Osteocyte (in vitro differentiated cells): ENCODE measurements at places on chromosomes 6 and 20.

- DNase-seq = no peak
These were observed 224.3 kb upstream of the TSHZ2 start for GRCh38 chr20:52747845-52748284.

DNA sequence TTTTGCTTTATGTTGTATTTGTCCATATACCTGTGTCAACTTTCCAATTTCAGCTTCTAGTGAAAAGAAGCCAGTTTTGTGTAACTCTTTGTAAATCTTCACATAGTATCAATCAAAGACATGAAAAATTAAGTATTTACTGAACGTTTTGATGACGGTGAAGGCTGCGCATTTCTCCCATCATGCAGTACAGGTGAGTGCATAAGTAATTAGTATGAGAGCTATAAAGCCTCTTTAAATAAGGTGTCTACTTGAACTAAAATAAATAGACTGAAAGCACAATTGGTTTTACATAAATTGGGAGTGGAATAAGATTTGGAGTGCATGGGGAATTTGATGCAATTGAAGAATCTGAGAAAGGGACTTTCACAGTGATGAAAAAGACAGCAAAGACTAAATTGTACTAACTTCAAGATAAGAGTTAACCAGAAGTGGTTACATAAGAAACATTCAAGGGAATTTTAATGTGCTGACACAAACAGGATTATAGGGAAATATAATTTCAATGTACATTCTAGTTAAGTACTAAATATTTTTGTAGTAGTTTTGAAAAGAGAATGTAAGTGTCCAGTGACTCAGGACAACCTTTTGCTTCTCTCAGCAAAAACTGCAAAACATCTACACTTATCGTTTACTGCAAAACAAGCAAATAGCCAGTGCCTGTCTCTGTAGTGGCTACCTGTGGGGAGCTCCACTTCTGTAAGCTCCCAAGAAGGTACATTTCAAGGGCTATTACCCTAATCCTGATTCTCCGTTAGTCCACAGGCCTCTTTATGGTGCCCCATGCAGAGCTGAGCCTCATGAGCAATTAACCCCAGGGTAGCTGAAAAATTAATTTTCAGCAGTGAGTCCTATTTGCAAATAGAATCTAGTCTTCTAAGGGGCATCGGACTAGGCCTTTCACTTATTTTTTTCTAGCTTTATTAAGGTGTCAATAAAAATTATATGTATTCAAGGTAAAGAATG, 13.0 kb downstream of the TENT5A start:
- no peak for DNase-seq

DNA sequence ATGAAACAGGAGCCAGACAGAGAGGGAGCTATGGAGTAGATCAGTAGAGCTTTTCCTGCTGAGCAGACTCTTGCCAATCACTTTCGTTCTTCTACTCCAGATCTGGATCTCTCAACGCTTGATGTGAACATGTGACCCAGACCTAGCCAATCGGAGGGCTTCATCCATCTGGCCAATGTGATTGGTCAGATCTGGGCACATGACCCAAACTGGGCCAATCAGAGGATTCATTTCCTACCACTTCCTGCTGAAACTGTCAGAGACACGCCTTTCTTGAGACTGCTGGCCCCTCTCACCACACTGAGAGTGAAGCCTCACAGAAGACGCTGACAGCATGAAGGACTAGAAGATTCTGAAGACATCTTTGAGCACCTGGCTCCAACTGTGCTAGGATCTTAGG, 44.2 kb upstream of the ZMYND8 start:
- no peak for DNase-seq

DNA sequence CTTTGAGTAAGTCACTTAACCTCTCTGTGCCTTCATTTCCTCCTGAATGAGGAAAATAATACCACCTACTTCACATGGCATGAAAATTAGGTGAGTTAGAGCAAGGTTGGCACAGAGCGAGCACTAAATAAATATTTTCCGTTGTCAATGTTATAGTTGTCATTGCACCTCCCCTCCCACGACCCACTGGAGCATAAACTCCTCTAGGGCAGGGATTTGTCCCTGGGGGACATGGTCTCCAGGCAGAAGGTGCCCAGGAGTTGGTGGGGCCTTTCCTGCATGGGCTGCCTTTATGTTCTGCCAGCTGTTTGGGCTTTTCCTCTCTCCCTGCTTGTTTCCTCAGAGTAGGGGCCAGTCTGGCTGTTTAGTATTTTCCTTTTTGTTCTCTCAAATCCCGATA, 1.3 kb upstream of the ANGPT4 start:
- DNase-seq = no peak

DNA sequence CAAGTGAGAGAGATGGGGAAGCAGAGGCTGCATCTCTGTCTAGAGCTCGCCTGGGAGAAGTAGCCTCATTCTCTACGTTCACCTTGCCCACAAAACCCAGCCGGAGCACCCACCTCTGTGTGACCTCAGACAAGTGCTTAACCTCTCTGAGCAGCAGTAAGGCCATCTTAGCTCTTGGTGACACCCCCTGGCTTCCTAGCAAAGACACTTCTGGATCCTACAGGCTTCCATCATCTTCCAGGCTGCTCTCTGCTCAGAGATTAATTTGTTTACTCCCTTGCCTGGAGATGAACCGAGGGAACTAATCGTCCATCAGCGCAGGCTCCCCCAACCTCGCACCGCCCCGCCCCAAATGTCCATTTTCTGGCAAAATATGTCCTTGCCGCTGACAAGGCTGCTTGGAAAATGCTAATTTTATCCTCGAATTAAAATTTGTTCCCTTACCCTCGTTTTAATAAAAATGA, 24.0 kb upstream of the CTNNBL1 start:
- DNase-seq = no peak

DNA sequence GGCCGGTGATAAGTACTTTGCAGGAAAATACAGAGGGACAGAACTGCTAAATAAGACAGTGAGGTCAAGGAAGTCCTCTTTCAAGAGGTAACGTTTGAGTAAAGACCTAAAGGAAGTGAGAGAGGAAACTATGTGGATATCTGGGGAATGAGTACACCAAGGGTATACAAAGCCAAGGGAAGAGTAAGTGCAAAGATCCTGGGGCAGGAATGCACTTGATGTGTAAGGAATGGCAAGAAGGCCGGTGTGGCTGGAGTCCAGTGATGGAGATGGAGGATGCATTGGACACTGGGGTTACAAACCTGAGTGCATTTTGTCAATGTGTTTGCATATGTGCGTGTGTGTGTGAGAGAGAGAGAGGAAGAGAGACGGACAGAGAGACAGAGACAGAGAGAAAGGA, 32.1 kb upstream of the TGM2 start:
- DNase-seq = no peak

GRCh38 chr6:33661106-33661838, 40.1 kb downstream of the ITPR3 start:
- DNase-seq = no peak

GRCh38 chr20:60135276-60135675, 177.1 kb downstream of the CDH26 start:
- no peak for DNase-seq

DNA sequence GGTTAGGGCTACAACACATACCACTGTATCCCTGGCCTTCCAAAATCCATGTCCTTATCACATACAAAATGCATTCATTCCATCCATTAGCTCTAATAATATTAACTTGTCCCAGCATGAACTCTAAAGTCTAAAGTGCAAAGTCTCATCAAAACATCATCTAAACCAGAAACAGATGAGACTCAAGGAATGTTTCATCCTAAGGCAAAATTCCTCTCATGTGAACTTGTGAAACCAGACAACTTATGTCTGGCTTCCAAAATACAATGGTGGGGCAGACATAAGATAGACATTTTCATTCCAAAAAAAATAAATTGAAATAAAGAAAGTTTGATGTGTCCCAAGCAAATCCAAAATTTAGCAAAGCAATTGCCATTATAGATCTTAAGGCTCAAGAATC, 257.4 kb downstream of the HTR1B start:
- no peak for DNase-seq

DNA sequence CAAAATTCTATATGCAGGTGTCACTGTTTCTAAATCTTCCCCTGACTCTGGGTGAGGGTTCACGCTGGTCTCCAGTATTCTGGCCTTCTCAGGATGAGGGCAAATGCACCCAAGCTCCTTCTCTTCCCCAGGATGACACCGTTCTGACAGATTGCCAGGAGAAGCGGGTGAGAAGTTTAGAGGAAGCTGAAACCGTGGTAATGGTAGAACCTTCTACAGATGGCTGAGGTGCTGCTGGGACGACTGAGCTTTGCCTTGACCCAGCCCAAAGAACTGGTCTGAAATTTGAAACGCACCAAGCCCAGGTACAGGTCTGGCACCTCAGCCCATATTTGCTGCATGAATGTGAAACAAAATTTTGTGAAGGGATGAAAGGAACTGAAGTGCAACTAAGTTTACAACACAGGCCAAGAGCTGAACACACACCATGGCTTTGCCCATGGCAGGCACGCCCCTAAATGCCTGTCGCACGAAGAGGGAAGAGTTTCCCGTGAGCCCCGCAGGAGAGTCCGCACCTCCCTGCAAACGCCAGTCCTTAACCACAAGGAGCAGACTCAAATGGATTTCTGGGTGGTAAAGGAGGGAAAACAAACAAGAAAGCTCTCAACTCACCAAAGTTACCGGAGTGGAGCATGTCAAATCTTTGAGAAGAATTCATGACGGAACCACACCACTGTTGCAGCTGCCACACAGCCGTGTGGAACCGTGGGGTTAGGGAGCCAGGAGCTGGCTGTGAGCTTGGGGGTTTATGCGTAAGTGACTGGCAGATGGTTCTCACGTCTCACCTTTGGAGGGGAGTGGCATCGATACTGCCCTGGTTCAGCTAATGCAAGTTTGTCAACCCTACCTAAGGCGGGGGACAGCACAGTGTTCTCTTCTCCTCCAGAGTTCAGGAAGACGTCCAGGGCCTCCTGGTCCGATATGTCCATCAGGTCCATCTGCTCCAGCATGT, 138.9 kb downstream of the DTNBP1 start:
- peak; percentile 67 for DNase-seq

DNA sequence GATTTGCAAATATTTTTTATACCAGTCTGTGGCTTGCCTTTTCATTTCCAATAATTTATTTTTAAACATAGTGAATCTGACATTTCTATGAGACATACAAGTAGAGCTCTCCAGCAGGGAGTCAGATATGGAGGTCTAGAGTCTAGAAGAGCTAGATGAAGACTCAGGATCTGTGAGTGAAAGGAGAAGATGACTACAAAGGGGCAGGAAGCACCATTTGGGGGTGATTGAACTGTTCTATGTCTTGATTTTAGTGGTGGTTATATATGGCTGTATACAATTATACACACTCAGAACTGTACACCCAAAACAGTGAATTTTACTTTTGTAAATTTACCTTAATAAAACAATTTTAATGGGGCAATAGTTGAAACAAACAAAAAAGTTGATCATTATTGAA, 127.9 kb upstream of the BACH2 start:
- DNase-seq = no peak

GRCh38 chr6:143843677-143843999, 500 bp downstream of the LTV1 start:
- DNase-seq = no peak

GRCh38 chr6:31350196-31351032, 6.6 kb downstream of the HLA-B start:
- no peak for DNase-seq
